ENCODE measurements at places on chromosomes 5 and 9.

DNA sequence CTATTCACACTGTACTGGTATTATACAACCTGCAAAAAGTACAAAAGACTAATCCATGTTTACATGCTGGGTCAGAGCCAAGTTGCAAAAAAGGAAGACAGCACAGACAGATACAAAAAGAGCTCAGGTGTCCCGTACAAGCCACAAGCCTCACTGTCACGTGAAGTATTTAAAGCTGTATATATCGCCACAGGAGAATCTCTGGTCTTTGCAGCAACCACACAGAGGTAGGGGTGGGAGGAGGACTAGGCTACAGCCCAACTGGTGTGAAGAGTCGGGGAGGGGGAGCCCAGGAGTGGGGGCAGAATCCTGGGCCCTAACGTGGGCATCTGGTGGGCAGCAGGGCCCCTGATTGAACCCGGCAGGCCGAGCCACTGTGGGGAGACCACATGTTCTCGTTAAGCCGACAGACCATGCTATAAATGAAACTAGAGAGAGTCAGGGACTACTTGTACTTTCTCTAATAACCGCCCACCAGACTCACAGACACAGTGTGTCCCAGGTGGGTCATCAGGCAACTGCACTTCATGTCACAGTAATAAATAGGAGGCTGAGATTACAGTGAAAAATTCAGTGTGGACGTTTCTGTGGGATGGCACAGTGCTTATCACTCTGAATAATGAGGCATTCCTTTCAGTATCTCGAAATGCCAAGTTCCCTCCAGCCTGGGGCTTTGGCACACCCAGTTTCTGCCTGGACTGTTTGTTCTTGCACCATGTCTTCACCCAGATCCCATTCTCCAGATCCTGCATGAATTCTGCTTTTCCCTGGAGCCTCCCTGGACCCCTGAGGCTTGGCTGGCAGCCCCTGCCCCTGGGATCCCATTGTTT, 79.3 kb upstream of the SH3PXD2B start:
- DNase-seq, result peak; percentile 70

GRCh38 chr5:174453690-174454089, 270.7 kb upstream of the MSX2 start:
- DNase-seq, result no peak

DNA sequence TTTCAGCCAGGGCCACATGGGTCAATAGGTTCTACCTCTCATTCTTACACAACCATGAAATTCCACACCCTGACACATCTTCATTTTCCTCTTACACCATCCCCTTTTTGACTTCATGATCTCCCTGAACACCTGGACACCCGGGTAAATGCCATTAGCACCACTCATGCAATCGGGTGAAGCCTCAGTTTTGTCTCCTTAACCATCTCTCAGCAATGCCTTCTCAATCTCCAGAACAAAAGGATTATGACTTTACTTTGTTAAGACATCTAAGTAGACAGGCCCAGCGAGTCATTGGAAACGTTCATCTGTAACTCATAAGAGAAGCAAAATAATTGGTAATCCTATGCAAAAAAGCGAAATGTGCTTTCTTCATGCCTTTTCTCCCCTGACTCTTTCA, 49.9 kb downstream of the ADAMTS12 start:
- no peak for DNase-seq

GRCh38 chr9:136943291-136944211, 987 bp downstream of the FBXW5 start:
- DNase-seq, result peak; percentile 25

DNA sequence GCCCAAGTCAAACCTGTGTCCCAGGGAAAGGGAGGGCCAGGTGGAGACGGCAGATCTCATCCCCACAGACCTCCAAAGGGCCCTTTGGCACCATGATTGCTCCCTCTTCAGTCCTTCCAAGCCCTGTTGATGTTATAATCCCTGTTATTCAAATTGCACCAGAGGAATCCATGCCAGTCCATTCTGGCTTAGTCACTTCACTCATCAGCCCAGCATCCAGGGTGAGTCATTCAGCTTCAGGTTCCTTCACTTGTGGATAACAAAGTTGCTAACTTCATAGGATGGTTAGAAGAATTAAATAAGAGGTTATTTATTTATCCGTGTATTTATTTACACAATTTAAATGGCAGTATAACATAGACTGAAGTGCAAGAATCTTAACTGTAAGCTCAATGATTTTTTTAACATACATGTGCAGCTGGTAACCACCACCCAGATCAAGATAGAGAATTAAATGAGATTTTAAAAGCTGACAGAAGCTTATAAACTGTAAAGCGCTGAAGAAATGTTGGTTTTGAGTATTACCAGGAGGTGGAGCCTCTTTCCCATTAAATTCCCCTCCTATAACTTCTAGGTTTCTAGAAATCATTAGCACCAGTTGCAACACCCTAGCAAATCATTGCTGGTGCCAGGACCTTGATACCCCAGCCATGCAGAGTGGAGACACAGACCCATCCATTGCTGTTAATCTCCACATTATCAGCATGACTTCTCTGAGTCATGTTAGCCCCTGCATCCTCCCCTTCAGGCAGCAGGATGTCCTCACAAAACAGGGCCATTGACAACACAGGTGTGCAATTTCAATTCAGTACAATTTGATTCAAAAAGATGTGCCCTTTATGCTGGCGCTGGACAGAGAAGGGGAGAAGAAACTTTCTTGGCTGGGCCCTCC, 77.4 kb downstream of the SEC61B start:
- DNase-seq, result no peak

DNA sequence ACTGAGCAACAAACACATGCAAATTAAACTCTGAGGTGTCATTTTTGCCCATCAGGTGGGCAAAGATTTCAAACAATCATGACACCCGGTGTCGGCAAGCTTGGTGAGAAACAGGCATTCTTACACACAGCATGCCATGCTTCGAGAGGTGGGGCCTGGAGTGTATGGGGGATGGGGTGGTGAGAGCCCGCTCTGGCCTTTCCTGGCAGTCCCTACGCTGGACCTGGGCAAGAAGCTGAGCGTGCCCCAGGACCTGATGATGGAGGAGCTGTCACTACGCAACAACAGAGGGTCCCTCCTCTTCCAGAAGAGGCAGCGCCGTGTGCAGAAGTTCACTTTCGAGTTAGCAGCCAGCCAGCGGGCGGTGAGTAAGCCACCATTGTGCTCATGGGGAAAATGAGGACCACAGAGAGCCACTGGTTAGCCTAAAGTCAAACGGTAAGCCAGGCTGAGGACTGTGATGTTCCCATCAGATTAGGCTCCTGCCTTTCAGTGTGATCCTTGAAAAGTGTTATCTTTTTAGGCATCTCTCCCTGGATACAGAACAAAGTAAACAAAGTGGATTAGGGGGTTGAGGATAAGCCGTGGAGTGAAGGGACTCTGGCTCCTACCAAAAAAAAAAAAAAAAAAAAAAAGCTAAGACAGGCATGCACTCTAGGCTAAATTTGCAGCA, 9.4 kb downstream of the MYOZ3 start:
- DNase-seq, result no peak

- DNase-seq, result no peak
Observed at GRCh38 chr5:62596096-62596495, 17.5 kb downstream of the LRRC70 start.

DNA sequence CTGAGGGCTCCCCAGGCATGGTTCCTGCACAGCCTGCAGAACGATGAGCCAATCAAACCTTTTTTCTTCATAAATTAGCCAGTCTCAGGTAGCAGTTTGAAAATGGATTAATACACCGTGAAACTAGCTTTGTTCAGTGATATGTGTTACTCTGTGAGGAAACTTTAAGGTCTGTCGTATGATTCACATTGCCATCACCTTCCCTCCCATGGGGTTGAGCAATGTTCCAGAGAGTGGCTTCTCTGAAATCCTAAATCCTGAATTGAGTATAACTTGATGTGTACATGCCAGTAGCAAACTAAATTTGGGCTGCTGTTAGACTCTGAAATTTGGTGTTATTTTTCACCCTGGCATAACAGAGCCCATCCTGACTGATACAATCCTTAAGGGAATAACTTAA, 866.4 kb upstream of the C9orf72 start:
- DNase-seq, result no peak

DNA sequence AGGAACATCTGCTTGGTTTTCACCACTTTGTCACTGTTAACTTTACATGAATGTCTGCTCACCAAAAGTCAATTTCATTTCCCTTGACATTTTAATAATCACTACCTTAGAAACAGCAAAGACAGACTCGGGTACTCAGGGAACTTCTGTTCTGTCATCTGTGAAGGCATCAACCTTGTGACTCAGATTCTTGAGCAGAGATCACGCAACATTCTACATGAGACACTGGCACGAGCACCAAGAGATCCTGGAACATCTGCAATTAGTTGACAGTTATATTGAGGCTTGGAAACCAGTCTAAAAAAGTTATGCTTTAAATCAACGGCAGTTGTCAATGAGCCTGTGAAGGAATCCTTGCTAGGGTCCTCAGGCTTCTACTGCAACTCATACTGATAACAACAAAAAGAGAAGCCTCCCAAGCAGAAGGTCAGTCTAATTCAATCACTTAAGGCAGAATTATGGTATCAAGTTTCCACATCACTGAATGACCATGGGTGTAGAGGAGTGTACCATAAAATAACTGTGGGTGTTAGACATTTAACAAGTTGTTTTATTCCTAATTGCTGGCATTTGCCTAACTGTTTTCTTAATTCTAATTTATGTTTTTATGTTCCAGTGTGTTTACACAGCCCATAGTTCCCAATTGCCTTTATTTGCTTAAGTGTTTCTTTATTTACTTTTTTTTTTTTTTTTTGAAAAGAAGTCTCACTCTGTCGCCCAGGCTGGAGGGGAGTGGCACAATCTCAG, 3.3 kb upstream of the PBX3 start:
- DNase-seq, result no peak

- no peak for DNase-seq
Observed at GRCh38 chr5:124079062-124079461, 567.1 kb downstream of the CSNK1G3 start.

DNA sequence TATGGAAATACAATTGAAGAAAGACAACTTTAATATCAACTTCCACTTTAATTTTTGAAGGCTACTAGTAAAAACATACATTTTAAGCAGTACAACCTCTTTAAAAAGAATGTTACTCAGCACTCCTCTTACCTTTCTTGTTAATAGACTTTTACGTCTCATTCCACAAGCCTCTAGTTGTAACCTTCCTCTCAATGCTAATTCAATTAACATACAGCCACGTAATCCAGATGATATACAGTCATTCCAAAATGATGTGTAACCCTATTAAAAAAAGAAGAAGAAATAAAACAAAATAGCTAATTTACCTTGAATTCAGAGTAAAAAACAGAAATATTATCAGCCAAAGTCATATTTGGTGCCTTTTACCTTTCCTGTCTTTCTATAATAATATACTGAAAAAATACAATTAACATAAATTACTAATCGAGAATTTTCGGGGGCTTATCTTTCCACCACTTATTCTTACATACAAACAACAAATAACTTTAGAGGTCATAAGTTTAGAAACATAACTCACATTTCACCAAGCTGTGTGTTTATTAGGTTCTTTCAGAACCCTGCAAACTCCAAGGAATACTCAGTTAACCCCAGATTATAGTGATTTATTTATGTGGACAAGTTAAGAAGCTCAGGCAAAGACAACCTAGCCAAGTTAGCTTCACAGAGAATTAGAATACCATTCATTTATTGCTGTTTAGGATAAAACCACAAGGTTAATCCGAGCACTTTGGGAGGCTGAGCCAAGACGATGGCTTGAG, 30.3 kb downstream of the GOLPH3 start:
- no peak for DNase-seq

- DNase-seq, result no peak
Observed at GRCh38 chr5:33282696-33283095, 158.1 kb upstream of the TARS1 start.

DNA sequence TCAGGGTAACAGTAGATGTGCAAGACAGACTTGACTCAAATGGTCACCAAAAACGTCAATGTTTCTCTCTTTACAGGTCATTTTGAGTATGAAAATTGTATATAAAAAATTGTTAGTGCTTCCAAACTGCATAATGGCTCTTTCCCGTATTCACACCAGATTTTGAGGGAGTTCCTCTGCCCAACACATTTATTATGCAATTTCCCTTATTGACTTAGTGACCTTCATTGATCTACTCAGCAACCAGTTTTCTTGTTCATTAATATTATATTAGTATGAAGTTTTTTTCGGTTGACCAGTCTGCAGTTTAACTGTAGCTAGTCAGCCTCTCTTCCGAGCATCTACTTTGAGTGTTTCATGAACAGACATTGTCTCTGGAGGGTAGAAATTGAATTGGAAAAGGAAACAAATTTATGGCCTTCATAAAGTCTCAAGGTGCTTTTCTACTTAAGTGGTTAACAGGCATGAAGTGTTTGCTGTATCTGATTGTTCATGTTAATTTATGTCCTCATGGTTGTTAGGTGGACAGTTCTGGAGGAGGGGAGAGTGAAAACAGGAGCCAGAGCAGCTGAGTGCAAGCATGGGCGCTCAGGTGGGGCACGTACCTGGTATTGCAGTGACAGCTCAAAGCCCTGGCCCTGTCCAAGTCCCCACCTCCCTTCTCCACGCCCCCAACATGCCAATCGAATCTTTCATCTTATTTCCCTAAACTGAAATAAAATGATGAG, 240.2 kb downstream of the RFK start:
- DNase-seq, result no peak

All from NCI-H345 (cell line).